ENCODE measurements at places on chromosomes 16 and 17. TPM values are rescaled to one million over a fixed set of nuclear protein-coding genes. Genes with fewer than 3 reads are reported as not detected.

GRCh38 chr16:64627288-64627687 lies 494.6 kb downstream of the CDH11 start:
- no peak for DNase-seq

DNA sequence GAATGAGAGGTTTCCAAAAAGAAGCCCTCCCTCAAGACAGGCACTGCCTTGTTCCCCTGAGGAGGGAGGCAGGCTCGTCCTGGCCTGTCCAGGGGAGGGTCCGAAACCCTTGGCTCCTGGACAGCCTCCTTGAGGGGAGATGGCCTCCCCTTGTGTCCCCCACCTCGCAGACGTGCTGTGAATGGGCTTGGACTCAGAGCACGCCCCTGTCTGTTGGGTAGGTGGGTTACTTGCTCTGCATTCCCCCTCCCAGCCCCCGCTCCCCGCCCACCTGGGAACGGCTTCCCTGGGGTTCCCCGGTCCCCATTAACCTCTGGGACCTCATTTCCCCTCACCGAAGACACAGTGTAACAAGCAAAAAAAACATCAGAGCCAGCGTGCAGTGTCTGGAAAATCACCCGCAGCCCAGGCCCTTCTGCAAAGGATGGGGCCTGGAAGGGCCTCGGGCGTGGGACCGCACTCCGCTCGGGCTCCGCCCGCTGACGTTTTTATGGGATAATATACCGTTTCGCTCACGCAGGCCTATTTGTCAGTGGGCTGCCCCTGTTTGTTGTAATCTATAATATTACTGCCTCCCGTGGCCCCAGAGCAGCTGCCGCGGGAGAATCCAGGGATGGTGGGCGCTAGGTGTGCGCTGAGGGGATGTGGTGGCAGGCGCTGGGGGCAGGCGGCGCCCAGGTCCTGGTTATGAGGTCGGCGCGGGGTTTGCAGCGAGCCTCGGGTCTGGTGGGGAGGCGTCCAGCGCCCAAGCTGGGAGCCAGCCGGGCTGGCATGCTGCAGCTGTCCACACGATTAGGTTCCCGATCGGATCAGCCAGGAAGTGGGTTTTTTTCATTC lies 11.1 kb downstream of the BAHCC1 start:
- DNase-seq: no peak

- no peak for DNase-seq
These were observed 33.9 kb upstream of the SEC14L1 start for GRCh38 chr17:77106874-77107358.

GRCh38 chr16:51382211-51382610 lies 231.1 kb upstream of the SALL1 start:
- DNase-seq: no peak

GRCh38 chr17:81309140-81309858 lies 14.2 kb upstream of the SLC38A10 start:
- DNase-seq: peak; percentile 85

- DNase-seq: peak; percentile 68
These were observed 14.8 kb downstream of the HDAC5 start for GRCh38 chr17:44108440-44109311.

- DNase-seq: no peak
These were observed 37.3 kb downstream of the GRB7 start for GRCh38 chr17:39775031-39775430.

GRCh38 chr17:61556224-61557188 lies 34.5 kb downstream of the NACA2 start:
- DNase-seq: no peak

GRCh38 chr17:29653995-29654714 lies 31.4 kb upstream of the CORO6 start:
- DNase-seq: no peak

DNA sequence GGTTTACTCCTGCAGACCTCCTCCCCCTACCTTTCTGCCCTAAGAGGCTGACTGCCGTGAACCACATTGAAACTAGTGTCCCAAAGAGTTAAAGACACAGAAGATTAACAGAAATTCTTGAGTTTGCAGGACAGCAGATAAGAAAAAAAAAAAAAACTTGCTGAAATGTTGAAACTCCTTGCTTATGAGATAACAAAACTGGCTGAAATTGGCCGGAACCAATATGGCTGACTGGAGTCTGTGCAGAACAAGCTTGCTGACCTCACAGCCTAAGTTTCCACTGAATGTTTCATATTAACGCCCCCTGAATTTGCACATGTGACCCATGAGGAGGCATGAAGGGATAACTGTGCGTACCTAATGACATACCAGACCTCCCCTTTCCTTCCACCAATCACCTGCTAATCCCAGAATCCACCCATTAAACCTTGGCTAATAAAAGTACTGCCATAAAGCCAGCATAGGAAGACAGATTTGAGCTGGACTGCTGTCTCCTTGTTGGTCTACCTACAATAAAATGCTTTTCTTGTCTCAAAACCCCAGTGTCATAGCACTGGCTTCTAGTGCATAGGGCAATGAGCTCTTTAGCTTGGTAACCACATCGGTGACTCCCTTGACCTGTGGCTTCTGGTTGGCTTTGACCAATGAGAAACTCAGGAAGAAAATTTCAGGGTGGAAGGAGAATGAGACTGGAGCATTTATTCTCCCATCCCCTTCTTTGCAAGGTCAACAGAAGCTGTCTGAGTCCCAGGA lies 80.1 kb downstream of the PMP22 start:
- DNase-seq: no peak

- DNase-seq: no peak
These were observed 22.8 kb upstream of the ACSM2B start for GRCh38 chr16:20598832-20599469.

DNA sequence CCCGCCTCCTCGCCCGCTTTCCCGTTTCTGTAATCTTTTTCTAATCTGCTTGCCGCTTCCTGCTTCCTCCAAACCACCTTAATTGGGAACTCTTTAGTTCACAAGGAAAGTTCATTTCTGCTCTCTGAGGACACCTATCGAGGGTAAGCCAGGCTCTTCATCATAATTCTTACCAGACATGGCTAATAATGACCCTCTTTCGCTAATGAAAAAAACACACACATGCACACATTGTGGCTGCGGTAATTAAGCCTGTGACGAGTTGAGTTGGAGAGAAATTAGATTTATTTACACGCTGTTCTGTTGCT lies 100.6 kb downstream of the ZNF423 start:
- DNase-seq: no peak

DNA sequence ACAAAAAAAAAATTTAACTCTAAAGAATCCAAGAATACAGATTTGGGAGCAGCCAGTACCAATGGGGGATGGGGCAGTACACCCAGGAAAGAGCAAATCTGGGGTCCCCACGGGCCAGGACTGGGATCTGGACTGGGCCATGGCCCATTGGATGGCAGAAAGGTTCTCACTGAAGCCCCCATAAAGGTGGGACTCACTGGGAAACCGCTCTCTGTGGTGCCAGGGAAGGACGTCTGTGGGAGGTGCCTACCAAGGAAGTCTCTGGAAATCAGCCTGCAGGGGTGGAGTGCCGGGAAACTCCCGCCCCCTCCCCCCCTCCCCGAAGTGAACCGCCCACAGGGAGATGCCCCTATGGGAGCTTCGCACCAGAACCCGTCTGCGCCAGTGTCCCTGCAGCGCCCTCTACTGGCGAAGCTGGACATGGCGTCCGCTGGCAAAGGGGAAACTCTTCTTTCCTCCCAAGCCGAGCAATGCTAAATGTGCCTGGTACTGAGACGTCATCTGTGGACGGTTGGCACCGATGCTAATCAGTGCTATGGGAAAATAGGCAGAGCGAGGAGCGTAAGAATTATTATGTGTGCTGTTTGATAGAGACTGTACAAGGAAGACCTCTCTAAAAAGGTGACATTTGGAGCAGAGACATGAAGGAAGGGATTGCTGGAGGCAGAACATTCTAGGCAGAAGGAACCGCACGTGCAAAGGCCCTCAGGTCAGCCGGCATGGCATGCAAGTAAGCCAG lies 671.1 kb downstream of the WWOX start:
- peak; percentile 76 for DNase-seq

GRCh38 chr17:78044280-78044835 lies 84.2 kb downstream of the TMC6 start:
- no peak for DNase-seq

GRCh38 chr16:53142823-53143568 lies 88.2 kb downstream of the CHD9 start:
- no peak for DNase-seq

GRCh38 chr17:58371300-58371950 lies 19.4 kb upstream of the SUPT4H1 start:
- DNase-seq: no peak

DNA sequence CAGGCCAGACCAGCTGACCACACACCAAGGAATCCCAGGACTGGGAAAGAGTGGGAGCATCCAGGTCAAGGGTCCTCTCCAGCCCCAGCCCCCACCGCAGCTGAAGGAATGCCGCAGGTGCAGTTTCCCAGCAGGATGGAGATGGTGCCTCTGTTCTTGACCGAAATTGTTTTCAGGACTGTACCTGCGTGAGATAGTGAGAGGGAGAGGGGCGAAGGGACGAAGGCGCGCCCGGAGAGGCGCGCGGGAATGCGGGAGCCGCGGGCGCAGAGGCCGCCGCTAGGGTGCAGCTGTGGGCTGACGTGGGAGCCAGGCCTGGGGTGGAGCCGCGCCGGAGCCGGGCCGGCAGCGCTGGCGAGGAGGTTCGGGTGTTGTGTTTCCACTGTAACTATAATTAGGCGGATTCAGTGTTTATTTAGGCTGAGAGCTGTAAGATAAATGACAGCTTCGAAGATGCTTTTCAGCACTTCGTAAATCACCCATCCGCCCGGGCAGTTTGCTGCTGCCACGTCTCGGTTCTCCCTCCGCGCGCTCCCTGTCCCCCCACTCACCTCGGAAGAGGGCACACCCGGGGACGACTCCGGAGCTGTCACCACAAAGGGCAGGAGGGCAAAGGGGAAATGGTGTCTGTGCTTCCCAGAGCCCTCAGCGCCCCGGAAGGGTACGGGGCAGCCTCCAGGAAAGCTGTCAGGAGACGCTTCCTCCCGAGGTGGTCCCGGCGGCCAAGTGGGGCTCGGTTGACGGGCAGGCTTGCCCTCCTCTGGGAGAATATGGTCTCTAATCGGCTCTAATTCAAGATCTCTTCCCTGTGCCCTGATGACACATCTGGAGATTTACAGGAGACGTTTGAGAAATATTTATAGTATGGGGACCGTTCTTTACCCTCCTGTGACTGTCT lies 38.2 kb downstream of the HOXB1 start:
- DNase-seq: peak; percentile 34

- DNase-seq: no peak
These were observed 32.8 kb downstream of the MMD start for GRCh38 chr17:55388842-55389241.

DNA sequence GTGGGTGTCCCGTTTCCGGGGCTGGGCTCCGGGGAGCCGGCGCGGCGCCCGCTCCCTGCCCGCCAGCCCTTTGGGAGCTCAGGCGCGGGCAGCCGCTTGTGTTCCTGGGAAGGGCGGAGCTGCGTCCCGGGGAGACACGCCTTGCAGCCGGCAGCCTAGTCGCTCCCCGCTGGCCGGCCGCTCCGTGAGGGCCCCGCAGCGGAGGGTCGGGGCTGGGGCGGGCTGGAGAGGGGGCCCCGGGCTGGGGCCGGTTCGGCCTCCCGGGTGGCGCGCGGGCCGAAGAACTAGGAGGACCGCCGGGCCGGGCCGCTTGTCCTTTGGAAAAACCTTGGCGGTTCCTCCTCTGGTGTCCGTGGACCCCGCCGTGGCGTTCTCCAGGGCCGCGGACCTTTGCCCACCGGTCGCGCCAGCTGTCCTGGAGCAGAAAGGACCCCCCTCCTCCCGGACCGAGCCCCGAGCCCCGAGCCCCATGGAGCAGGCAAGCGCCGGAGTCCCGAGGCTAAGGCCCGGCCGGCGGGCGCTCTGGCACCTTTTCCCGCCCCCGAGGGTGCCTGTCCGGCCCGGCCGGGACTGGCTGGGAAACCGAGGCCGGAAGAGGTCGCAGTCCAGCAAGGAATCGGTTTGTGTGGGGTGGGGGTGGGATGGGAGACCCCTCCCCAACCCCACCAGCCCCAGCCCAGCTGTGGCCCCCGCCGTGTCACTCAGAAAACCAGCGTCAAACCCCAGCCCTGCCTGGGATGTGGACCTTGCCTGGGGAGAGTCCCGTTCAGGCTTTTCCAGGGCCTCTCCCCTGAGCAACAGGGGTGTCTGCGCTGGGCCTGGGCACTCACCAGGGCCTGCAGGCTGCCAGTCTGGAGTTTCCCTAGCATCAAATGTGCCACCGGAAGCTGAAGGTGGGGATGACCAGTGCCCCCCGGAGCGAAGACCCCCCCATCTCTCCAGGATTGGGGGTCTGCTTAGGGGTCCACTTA lies 6.8 kb upstream of the TBC1D3B start:
- DNase-seq: peak; percentile 75

- peak; percentile 67 for DNase-seq
These were observed at the start of gene STAT5B for GRCh38 chr17:42276359-42276608. STAT5B (minus strand) TSS chr17:42276391; CDS start chr17:42232127, 44,264 bp downstream.

TMEM170A gene
- 36.3 TPM for total RNA-seq

HEATR3 gene
- total RNA-seq: 31.1 TPM

RARA gene
- total RNA-seq: 25.2 TPM

PYDC1 gene
- total RNA-seq: not detected

CTU2 gene
- 8.2 TPM for total RNA-seq

TMEM114 gene
- not detected for total RNA-seq

MMP25 gene
- 1.1 TPM for total RNA-seq

ABI3 gene
- total RNA-seq: 5.1 TPM

CLEC3A gene
- total RNA-seq: not detected

CCDC144A gene
- 20.6 TPM for total RNA-seq

RAB26 gene
- total RNA-seq: 3.9 TPM

FBXL16 gene
- total RNA-seq: 2.6 TPM

BCL6B gene
- total RNA-seq: 1.4 TPM
